ENCODE measurements at places on chromosomes 7 and 10.

DNA sequence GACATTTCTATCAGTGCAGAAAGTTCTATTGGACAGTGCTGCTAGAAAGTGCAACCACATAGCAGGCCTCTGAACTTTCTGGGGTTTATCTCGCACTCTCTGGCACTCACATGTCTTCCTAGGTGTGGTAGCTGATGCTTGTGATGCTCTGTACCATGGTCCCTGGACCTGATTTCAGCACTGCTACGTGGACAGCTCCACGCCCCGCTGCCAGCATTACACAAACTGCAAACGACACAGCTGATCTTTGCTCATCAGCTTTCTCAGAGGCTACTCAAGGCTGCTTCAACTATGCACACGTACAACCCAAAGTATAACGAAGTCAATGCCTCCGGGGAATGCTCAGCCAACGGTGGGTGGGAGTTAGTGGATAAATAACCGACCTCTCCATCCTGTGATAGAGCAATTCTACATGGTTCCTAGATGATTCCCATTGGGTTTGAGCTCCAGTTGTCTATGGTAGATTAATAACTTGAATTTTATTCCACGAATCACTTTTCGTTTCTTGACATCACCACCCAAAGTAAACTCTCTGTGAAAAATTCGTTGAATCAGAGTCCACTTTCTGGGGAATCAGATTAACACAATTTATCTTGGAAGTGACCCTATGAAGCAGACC is 302.5 kb downstream of the ACTR3B start:
- DNase-seq = peak; percentile 16

GRCh38 chr10:30835146-30835545 is 196.5 kb downstream of the ZNF438 start:
- DNase-seq = no peak

DNA sequence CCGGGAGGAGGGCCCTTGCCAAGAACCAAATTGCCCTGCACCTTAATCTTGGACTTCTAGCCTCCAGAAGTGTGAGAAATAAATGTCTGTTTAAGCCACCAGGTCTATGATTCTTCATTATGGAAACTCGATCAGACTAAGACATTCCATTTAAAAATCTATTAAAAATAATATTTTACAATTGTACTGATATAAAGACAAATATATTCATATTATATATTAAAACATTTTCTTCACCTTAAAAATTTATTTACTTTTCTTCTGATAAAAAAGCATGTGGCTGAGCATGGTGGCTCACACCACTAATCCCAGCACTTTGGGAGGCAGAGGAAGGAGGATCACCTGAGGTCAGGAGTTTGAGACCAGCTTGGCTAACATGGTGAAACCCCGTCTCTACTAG is 72.4 kb upstream of the CHST15 start:
- no peak for DNase-seq

- no peak for DNase-seq
Observed at GRCh38 chr7:155357573-155358041, 59.9 kb downstream of the INSIG1 start.

- DNase-seq = no peak
Observed at GRCh38 chr10:79346388-79347225, 662 bp upstream of the PPIF start.

DNA sequence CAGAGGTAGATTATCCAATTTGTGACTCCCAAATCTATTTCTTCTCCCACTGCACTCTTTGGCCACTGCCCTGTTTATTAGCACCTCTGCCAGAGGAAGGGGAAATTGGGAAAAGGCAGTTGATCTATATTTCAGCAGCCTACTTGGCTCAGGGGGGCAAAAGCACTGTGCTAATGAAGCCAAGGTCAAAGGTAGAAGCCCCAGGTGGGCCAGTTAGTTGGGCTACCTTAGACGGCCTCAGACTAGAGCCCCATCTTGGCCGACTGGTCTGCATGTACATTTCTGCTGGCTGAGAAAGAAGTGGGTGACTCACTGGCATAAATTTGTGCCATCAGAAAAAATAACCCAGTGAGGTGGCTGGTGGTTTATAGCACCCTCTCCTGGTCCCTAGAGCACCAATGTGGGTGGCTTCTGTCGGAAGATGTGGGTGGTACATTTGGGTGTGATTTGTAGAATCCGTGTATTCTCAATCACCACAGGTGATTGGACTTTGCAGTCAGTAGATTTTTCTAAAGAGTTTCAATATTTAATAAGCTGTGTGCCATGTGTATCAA is 293.3 kb upstream of the MKI67 start:
- no peak for DNase-seq

Data from Jurkat, Clone E6-1 (cell line).